ENCODE measurements at places on chromosomes 7 and 10.
A peak's percentile ranks its signal among the peaks of the same experiment; 100 is the strongest.

- DNase-seq = no peak
These were observed 87.2 kb downstream of the TCF7L2 start for GRCh38 chr10:113037218-113037617.

DNA sequence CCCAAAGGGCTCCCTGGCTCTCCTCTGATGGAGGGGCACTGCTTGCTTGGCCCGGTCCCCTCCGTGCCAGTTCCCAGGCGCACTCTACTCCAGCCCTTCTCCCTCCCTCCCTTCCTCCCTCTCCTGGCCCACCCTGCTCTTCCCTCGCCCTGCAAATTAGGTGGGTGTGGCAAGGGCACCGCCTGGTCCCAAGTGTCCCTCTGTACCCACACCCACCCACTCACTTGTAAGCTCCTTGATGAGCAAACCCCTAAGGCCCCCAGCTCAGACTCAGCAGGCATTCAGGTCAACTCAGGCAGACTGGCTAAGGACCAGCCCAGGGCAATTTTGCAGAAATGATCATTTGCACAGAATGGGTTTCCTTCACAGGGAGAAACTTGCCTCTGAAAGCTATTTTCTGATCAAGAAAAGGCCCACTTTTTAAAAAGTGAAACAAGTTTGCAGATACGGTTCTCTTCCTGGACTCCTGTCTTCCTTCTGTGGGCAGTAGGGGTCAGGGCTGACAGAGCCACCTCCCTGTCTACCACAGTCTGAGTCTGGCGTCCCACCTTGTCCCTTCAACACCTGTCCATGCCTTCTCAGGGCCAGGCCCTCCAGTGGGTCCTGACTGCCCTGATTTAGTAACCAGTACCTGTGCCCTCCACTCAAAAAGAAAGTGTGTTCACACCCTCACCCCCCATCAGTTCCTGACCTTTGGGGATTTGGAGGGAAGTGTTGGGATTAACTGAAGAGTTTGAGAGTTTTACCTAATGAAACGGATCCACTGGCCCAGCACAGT lies 28.3 kb downstream of the C10orf71 start:
- no peak for DNase-seq

- DNase-seq = no peak
These were observed 26.2 kb downstream of the PTPN12 start for GRCh38 chr7:77563275-77563674.

- DNase-seq = no peak
These were observed 105.5 kb downstream of the NEUROD6 start for GRCh38 chr7:31234836-31235605.

- no peak for DNase-seq
These were observed 298.4 kb downstream of the CCDC3 start for GRCh38 chr10:12703126-12703525.

GRCh38 chr7:131486346-131486745 lies 70.1 kb downstream of the PODXL start:
- no peak for DNase-seq

DNA sequence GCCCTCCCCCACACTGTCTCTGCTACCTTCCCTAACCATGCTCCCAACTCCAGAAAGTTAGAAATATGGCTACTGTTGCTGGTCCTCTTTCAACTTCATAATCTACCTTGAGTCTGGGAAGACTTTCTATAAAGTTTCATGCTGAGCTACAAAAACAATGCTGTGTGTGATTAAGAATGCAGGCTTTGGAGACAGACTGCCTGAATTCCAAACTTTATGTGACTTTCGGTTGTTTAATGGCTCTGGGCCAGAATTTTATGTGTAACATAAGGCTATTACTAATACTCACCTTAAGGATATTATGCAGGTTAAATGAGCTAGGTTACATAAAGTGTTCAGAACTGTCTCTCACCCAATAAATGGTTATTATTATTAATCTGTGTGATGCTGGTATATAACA lies 19.1 kb downstream of the BET1 start:
- peak; percentile 25 for DNase-seq

- DNase-seq = no peak
These were observed 62.4 kb downstream of the KIAA1549 start for GRCh38 chr7:138918756-138919155.

GRCh38 chr10:15262036-15262713 lies 93.7 kb upstream of the NMT2 start:
- peak; percentile 40 for DNase-seq

- DNase-seq = no peak
These were observed 95.0 kb downstream of the CALD1 start for GRCh38 chr7:134874407-134874806.

DNA sequence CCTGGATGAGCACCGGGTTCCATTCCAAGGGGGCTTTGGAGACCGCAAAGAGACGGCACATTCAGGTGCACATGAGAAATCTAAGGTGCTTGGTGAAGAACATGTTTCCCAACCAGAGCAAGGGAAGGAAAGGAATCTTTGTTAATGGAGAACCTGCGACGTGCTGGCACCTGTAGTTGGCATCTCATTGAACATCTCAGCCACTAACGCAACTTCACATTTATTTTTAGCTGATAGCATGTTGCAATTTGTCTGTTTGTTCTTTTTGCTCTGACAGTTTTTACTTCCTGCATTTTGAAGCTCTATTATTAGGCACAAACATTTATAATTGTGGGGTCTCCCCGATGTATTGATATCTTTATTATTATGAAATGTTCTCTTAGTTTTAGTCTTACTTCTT lies 316.7 kb downstream of the TCERG1L start:
- no peak for DNase-seq

GRCh38 chr7:40716052-40716451 lies 581.2 kb downstream of the SUGCT start:
- peak; percentile 39 for DNase-seq

- DNase-seq = no peak
These were observed 20.6 kb upstream of the HOXA13 start for GRCh38 chr7:27220440-27220955.

DNA sequence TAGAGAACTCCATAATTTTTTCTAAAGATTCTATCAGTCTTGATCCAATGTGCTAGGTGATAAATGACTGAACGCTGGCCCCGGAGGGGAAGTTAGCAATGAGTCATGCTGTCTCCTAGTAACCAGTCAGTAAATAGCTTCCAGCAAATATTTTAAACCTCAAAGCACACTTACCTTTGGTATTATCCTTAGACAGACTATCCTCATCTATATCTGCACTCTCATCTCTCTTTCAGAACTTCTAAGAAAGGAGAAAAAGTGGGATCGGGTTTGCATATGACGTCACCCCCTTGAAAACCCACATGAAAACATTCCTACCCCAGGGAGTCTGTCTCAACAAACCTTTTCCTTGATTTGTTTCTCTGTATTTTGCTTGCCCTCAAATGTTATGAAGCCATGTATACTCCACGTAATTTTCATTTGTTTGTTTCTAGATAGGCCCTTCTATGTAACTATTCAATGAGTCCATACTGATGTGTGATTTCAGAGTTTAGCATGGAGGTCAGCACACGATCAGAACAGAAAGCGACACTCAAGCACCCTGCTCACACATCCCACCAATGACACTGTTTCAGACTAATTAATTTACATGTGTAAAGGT lies 174.9 kb upstream of the NRP1 start:
- peak; percentile 90 for DNase-seq

- DNase-seq = peak; percentile 23
These were observed 237.5 kb upstream of the KLF6 start for GRCh38 chr10:4022473-4022872.

DNA sequence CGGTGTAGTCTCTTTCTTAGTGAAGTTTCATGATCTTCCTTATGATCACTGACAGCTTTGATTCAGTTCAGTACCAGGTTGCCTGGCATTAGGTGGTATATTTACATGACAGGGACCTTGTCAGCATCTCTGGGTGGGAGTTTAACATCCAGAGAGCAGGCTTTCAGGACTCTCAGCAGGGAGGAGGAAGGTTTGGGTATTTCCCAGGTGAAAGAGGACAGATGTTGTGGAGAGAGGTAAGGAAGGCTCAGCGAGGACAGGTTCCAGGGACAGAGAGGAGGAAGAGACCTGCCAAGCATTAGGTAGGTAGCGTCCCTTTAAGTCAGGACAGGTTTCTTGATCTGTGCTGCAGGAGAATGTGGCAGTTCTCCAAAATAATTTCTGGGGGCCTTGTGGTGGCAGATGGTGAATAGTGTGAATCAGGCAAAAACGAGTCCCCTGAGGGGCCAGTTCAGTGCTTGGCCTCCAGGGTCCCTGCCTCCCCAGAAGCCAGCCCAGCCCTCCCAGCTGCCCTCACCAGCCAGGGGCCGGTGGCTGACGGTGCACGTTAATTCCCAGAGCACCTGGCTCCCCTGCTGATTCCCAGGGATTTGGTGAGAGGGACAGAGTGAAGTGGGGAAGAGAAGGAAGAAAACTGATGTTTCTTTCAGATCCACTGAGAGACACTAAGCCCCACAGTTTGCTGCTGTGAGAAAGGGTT lies 82.0 kb downstream of the VWC2 start:
- DNase-seq = no peak

- DNase-seq = no peak
These were observed 159.0 kb downstream of the SFMBT2 start for GRCh38 chr10:7251696-7252465.

DNA sequence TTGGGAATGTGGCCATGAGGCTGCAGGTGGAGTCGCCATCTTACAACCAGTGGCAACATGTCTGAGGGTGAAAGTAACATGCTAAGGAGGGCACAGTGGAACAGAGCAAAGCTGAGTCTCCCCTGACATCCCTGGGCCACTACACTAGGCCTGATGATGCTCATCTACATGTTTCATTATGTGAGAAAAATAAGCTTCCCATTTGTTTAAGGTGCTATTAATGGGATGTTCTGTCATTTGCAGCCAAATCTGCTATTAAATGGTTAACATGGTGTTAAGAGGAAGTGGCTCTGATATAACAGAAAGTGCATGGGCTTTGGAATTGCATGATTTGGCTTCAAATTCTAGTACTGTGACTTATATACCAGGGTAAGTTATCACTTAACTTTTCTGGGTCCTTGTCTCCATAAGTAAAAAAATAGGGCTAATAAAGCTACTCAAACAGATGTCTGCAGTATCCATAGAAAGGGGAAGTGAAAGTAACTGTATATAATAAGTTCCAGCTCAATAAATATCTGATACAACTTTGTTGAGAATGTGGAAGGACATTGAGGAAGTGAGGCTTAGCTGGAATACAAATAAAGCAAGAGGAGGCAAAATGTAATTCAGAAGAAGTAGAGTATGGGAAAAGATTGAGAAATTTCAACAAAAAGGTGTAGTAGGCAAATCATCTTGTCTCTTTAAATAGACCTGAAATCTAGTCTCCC lies 158.9 kb downstream of the RTKN2 start:
- no peak for DNase-seq

- no peak for DNase-seq
These were observed 73.3 kb downstream of the HTR5A start for GRCh38 chr7:155143381-155143780.

DNA sequence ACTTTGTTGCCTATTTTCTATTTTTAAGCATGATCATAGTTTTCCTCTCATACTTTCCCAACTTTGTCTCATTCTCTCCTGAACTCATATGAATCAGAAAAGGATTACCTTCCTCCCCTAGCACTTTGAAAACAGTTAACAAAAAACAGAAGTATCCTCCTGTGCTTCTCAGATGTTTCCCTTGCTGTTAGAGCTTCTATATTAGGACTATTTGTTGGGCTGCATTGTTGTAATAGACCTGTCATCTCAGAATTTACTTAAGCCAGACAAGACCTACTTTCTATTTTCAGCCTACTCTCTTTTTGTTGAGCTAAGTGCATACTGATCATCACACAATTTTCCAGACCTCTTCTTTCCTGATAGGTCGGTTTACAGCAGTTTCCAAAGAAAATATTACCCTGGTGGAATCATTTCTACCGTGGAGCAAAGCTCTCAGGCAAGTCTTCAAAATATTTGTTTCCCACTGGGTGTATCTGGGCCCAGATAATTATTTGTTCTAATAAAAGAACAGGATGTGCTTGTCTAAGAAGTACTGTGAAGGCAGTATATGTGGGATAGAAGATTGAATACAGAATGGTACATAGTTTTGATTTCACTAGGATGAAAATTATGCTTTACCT lies 411.9 kb upstream of the KLF6 start:
- DNase-seq = peak; percentile 23

GRCh38 chr7:17304926-17305325 lies 6.5 kb downstream of the AHR start:
- peak; percentile 88 for DNase-seq
